Hair follicle dermal papilla cell (primary cell): ENCODE measurements at places on chromosomes 5 and 9. TPM values are rescaled to one million over a fixed set of nuclear protein-coding genes. Genes with fewer than 3 reads are reported as not detected.

CCL21 gene
- not detected in 2 replicates for total RNA-seq

CAMK2A gene
- 0.65 and 0.73 TPM in 2 replicates for total RNA-seq

PCDHGB3 gene
- total RNA-seq: 6.8 and 7.7 TPM in 2 replicates

FUT7 gene
- total RNA-seq: not detected in 2 replicates

TMC1 gene
- total RNA-seq: 0.85 and 1.5 TPM in 2 replicates

CRB2 gene
- under 0.01 and 0.16 TPM in 2 replicates for total RNA-seq

MACROH2A1 gene
- total RNA-seq: 158 TPM in 2 replicates
